ENCODE measurements at places on chromosomes 1 and 21. TPM values are rescaled to one million over a fixed set of nuclear protein-coding genes. Genes with fewer than 3 reads are reported as not detected.

FGR gene
- not detected for total RNA-seq

SRP9 gene
- 149 TPM for total RNA-seq

SLAMF9 gene
- total RNA-seq: not detected

NLRP3 gene
- total RNA-seq: 0.71 TPM

CFHR2 gene
- total RNA-seq: not detected

- DNase-seq: no peak
Measured at GRCh38 chr1:160117709-160118183, 2.2 kb downstream of the ATP1A2 start.

- no peak for DNase-seq
Measured at GRCh38 chr1:163877016-163877415, 555.3 kb downstream of the NUF2 start.

DNA sequence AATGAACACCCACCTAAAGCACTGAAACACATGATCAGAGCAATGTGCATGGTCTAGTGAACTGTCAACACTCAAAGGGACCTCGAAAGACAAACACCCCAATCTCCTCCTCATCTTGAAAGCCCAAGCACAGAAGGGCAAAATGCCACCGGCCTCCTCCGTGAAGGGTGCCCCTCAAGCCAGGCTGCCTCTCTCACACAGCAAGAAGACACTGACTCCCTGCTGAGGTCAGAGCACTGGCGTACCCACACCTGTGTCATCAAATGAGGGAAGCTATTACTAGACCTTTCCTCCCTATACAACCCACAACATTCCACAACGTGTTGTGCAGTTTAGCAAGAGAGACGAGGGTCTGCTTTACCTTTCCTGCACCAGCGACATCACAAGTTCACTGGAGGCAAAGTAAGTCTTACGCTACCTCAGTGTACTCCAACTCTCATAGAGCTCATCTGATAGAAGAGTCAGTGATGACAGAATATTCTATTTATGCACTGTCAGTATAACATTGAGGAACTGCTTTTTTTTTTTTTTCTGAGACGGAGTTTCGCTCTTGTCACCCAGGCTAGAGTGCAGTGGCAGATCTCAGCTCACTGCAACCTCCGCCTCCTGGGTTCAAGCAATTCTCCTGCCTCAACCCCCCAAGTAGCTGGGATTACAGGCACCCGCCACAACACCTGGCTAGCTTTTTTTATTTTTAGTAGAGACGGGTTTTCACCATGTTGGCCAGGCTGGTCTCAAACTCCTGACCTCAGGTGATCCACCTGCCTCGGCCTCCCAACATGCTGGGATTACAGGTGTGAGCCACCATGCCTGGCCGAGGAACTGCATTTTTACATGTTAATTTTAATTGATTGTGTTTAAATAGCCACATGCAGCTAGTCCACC, 3.3 kb downstream of the SH3BP5L start:
- DNase-seq: no peak

All from HT-29 (cell line).